ENCODE measurements at places on chromosomes 2 and 18. TPM values are rescaled to one million over a fixed set of nuclear protein-coding genes. Genes with fewer than 3 reads are reported as not detected.

Gene EPAS1
- 122 TPM for total RNA-seq

Gene SERPINB12
- not detected for total RNA-seq

Gene MAP3K19
- total RNA-seq = not detected

Gene TPRKB
- 20.5 TPM for total RNA-seq

Gene REG1B
- not detected for total RNA-seq

Gene POTEC
- total RNA-seq = not detected

Gene FBXO15
- 0.92 TPM for total RNA-seq

Measured in chondrocyte (in vitro differentiated cells).